ENCODE measurements at places on chromosomes 3 and 15.

GRCh38 chr15:99125061-99125891, 20.4 kb downstream of the SYNM start:
- no peak for DNase-seq

DNA sequence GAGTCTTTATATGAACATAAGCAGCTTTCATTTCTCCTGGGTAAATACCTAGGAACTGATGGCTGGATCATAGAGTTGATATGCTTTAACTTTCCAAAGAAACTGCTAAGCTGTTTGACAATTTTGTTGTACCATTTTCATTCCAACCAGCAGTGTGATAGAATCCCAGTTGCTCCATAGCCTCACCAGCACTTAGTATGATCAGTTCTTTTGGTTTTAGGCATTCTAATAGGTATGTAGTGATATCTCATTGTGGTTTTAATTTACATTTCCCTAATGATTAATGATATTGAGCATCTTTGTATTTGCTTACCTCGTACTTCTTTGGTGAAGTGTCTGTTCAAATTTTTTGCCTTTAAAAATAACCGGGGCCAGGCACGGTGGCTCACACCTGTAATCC, 38.4 kb upstream of the SMAD6 start:
- no peak for DNase-seq

GRCh38 chr3:132265028-132265427, 52.2 kb upstream of the ACP3 start:
- no peak for DNase-seq

GRCh38 chr15:71143373-71144310, 28.4 kb downstream of the THSD4 start:
- DNase-seq: no peak

- no peak for DNase-seq
Measured at GRCh38 chr3:11331101-11331500, 58.9 kb downstream of the ATG7 start.

DNA sequence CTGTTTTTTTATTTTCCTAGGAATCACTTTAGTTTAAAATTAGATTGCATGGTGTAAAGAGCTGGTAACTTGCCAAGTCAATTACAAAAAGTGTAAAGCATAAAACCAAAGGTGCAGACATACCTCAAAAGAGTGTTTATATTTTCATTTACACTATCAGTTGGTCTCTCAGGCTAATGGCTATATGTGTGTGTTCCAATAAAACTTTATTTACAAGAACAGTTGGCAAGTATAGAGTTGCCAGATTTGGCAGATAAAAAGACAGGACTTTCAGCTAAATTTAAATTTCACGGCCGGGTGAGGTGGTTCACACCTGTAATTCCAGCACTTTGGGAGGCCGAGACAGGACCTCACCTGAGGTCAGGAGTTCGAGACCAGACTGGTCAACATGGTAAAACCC, 41.1 kb downstream of the HOMER2 start:
- no peak for DNase-seq

DNA sequence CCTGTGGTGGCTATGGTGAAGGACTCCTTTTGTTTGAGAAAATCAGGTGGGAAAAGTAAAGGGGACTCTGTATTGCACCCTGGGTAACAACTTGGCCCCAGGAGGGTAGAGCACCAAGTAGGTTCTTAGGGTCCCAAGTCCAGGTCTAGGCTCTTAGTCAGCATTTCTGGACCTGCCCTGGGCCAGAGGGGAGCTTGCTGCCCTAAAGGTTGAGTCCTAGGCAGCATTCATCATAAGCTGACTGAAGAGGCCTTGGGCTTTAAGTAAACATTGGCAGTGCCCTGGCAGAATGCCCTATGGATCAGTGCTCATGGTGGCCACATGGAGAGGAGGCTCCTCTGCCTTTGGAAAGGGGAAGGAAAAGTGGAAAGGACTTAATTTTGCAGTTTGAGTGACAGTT, 268.5 kb upstream of the CTNNB1 start:
- no peak for DNase-seq

DNA sequence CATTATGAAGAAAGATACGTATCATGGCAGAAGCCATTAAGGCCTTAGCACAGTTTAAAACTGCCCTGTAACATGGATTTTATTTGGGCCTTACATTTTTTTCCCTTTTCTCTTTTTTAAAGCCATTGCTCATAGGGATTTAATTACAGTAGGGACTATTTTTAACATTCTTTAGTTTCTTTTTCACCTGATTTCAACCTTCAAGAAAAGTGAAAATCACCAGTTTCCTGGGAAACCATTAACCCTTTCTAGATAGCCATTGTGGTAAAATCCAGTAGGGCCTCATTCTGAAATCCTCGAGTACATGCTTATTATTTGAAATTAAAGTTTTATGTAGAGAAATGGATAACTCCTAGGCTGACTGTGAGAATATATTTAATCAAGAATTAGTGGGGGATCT, 3.1 kb downstream of the SPRED1 start:
- no peak for DNase-seq

DNA sequence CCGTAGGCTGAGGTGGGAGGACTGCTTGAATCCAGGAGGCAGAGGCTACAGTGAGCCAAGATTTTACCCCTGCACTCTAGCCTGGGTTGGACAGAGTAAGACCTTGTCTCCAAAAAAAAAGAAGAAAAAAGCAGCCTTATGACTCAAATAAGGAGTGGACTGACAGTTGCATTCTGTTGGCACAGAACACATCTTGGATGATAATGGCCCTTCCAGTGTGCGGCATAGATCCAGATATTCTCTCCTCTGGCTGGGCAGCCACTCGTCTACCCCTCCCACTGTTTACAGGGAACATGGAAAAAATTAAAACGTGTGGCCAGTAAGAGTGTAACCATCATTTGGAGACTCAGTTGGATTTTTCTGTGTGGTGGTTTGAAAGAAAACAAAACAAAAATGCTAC, 118.6 kb upstream of the RNF7 start:
- DNase-seq: no peak

- no peak for DNase-seq
Measured at GRCh38 chr3:128539376-128539775, 46.4 kb upstream of the GATA2 start.

DNA sequence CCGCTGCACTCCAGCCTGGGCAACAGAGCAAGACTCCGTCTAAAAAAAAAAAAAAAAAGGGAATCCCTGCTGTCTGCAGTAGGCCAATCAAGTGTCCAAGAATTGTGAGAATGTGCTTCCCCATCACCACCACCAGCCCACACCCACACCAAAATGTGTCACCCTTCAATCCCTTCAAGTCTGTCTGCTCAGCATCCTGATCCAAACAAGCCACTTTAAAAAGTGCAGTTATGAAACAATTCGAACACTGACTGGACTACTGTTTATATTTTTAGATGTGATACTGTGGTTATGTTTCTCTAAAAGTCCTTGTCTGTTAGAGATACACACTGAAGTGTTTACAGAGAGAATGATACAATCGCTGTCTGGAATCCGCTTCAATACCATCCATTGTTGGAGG, 78.1 kb upstream of the CGNL1 start:
- DNase-seq: no peak

DNA sequence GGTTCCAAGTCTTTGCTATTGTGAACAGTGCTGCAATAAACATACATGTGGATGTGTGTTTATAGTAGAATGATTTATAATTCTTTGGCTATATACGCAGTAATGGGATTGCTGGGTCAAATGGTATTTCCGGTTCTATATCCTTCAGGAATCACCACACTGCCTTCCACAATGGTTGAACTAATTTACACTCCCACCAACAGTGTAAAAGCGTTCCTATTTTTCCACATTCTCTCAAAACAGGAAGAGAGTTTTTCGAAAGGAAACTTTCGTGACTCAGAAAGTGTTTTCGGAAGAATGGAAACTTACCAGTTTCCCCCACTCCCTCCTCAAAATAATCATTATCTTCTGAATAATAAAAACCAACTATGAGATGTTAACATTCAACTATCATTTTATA, 205.8 kb downstream of the ALCAM start:
- no peak for DNase-seq

DNA sequence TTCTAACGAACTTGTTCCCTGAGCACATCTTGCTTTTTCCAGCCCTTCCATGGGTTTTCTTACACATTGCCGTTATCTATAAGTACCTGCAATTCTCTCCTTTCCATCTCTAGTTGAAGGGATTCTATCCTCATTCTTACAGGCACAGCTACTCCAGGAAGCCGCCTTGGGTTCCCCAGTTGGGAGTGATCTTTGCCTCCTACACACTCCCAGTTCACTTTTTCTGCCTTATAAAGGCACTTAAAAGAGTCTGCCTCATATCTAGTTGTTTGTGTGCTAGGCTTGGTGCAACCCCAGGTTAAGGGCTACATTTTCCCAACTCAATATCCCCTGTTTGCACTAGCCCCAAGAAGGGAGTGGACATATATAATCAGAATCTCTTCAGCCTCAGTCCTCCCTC, 44.0 kb upstream of the IREB2 start:
- DNase-seq: no peak

DNA sequence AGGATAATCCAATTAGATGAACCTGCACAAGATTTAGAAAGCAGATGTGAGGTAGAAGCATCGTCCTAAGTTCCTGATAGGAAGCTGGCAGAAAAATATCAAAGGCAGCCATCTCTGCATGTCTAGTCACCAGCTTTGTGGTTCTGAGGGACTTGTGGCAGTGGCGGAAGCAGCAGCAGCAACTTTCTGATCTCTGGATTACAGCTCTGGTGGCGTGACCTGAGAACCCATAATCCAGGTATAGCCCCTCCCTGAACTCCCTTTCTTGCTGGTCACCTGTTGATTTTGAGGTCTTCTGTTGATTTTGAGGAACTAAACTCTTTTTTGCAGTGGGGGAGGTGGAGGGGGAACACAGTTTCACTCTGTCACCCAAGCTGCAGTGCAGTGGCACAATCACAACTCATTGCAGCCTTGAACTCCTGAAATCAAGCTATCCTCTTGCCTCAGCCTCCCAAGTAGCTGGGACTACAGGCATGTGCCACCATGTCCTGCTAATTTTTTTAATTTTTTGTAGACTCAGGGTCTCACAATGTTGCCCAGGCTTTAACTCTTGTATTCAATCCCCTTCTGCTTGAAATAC, 7.9 kb downstream of the FSIP1 start:
- no peak for DNase-seq

DNA sequence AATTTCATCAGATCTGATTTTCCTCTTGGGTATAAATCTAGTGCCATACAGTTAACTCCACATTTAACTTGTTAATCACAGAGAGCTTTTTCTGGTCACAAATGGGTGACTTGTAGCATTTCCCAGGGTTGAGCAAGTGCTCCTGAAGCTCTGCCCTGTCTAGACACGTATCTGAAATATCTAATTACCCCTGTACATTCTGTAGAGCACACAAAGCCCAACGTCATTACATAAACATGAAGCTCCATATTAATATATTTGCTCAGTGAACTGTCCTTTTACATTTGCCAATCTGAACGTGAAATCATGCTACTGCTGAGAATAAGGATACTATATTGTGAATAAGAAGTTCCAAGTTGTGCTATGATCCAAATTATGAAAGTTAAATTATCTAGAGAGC, 49.0 kb downstream of the THBS1 start:
- no peak for DNase-seq

- DNase-seq: no peak
Measured at GRCh38 chr3:10788451-10788850, 27.6 kb upstream of the SLC6A11 start.

DNA sequence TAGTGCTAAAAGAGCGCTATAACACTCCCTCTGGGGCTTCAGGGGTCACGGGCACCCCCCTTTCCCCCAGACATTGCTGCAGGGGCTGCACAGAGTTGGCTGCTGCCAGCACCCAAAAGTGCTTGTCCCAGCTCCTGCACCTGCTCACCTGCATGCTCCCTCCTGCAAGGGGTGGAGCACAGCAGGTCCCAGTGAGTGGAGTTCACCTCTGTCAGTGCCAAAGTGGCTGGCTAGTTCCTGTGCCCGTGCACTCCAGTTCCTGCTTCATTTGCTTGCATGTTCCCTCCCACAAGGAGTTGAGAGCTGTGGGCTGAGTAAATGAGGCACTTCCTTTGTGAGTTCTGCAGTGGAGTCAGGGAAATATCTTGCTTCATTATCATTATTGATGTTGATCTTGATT, 476.9 kb downstream of the SQOR start:
- peak; percentile 37 for DNase-seq

- DNase-seq: peak; percentile 46
Measured at GRCh38 chr15:47812470-47812999, 95.2 kb downstream of the SEMA6D start.

All from umbilical cord (tissue), 2 donors.